ENCODE measurements at places on chromosomes 3 and 15.

DNA sequence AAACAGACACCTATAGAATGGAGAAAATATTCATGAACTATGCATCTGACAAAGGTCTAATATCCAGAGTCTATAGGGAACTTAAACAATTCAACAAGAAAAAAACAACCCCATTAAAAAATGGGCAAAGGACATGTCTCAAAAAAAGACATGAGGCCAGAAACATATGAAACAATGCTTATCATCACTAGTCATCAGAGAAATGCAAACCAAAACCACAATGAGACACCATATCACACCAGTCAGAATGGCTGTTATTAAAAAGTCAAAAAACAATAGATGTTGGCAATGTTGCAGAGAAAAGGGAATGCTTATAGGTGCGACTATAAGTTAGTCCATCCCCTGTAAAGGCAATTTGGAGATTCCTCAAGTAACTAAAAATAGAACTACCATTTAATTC, 11.4 kb upstream of the HDGFL3 start:
- no peak for DNase-seq

DNA sequence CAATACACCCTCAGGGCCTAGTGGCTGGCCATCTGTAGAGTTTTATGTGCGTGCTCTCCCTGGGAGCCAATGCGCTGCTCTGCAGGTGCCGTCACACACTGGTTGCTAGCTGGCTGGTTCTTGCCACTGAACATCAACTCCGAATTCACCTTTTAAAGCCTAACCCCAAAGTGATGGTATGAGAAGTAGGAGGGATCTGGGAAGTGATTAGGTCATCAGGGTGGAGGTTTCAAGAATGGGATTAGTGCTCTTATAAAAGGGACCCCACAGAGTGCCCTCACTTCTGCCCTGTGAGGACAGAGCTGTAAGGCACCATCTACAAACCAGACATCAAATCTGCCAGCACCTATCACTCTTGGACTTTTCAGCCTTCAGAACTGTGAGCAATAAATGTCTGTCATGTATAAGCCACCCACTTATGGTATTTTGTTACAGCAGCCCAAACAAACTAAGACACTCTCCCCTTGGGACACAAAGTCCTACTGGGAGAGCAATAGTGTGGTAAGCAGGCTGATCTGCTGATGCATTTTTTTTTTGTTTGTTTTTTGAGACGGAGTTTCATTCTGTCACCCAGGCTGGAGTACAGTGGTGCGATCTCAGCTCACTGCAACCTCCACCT, 20.3 kb downstream of the RGMA start:
- DNase-seq: no peak

DNA sequence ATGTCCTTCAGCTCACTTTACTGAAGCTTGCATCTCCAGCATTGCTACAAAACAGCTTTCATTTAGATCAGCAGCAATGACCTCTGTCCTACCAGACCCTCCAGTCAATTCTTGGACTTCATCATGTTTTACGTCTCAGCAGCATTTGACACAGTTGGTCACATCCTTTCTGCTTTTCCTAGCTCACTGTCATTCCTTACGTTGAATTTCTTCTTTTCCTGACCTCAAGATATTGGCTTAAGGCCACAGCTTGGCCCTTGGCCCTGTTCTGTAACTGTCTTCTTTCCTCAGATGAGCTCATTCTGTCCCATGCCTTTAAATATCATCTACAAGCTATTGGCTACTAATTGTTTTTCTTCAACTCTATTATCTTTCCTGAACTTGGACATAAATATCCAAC, 576.2 kb upstream of the KCNMB2 start:
- no peak for DNase-seq

DNA sequence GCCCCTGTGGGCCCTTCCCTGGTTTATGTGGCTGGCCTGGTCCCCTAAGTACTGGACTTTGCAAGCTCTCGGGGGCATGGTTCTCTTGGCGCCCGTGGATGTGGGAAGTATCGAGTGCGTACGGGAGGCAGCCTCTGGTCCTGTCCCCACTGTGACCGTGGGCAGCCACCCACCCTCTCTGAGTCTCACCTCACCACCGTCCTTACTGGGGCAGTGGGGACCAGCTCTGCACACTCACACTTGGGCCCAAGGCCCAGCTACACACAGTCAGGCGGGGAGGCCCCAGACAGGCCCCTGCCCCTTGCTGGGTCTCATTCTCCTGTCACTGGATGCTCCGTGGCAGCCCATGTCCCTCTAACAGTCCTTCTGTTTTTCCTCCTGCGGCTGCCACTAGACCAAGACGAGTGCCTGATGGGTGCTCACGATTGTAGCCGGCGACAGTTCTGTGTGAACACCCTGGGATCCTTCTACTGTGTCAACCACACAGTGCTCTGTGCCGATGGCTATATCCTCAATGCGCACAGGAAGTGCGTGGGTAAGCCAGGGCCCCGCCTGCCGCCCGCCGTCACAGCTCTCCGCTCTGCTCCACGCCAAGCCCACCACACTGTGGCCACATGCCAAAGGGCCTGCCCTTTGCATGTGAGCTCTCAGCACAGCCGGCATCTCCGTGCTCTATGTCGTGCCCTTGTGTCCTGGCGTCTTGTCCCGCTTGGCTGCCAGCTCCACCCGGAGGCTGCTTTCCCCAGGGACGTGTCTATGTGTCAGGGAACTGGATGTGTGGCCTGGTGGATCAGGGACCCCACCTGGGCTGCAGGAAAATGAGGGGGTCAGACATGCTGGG, 72.7 kb downstream of the FBLN2 start:
- DNase-seq: no peak

DNA sequence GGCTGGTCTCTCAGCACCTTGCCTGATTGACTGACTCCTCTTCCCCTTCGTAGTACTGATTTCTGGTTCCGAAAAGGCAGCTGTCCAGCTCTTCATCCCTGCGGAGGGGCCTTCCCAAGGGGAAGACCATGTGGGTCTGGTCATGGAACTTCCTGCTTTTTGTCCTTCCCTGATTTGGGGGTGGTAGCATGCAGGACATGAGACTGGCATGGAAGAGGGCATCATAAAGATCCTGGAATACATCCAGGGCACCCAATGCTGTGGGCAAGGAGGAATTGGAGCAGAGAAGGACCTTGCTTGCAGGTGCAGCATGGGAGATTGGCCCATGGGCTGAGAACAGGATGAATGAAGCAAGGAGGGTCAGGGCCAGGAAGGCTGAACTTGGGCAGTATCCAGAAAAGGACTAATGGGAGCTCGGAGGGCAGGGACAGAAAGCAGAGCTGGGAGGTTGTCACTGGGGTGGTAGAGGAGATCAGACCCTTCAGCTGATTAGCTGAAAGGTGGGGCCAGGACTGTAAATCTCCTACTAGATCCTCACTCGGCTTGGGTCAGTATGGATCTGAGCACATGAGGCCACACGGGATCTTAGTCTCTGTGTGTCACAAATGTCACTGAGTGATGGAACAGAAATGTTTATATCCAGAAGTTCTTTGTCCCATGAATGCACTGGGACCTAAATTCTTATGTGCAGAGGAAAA, 59.5 kb downstream of the AMOTL2 start:
- DNase-seq: no peak

DNA sequence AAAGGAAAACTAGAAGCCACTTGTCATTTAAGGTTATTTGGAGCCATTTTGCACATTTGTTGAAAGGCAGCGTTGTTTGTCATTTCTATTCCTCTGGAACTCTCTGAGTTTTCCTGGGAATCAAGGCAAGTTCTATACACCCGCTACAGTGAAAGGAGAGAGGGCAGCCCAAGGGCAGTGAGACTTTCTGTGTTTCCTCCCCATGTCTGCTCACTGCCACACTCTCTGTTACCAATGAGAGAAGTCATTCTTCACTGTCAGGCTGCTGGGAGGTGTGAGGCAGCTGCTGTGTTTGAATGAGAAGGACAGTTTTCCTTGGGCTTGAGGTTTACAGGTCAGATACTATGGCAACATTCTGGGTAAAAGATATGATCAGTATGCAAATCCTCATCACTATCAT, 36.0 kb downstream of the ATP13A5 start:
- no peak for DNase-seq

DNA sequence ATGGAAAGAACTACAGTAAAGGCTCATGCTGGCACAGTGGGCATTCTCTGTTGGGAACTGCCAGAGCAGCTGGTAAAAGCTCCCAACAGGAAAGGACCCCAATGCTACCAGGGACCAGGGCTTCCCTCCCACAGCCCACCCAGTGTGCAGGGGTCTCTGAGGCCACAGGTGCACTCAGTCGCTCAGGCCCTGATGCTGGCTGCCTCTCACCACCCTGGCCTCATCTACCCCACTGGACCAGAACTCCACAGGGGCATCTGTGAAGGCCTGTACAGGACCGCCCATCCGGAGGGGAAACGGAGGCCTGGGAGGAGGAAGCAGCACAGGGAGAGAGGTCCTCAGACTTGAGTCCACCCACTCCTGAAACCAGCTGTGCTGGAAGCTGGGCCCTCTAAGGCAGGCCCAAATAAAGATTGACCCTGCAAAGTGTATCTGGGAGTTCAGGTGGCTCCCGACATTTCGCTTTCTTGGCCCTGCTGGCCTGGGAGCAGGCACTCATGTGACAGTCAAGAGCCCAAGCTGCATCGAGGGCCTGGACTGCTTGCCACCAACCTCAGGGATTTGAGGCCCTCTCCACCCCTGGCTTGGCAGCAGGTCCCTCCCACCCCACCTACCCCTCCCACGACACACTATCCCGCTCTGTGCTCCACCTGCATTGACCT, 12.7 kb downstream of the KLF15 start:
- DNase-seq: no peak

GRCh38 chr15:83155942-83156341, 48.5 kb downstream of the TM6SF1 start:
- no peak for DNase-seq

DNA sequence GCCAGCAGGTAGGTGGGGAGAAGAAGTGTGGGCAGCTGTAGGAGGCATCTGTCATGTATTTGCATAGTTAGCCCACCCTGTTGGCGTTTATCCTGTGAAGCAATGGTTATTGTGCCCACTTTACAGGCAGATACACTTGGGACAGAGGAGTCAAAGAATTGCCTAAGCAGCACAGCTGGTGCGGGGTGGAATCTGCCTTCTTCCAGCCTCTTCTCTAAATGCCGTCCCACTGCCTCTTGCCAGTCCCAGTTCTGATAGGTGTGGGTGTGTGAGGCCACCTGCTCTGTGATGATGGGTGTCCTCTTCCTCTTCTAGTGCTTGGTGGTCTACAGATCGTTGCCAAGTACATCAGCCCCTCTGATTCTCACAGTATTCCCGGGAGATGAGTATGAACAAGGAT, 80.9 kb downstream of the ABHD5 start:
- no peak for DNase-seq

- DNase-seq: no peak
Measured at GRCh38 chr3:192802957-192803899, 75.9 kb upstream of the FGF12 start.

- DNase-seq: no peak
Measured at GRCh38 chr15:38069511-38070011, 135.1 kb downstream of the TMCO5A start.

- no peak for DNase-seq
Measured at GRCh38 chr15:56929933-56930332, 11.5 kb downstream of the TCF12 start.

GRCh38 chr3:42195879-42196330, 70.1 kb downstream of the CCK start:
- DNase-seq: no peak

- DNase-seq: no peak
Measured at GRCh38 chr3:138856799-138857198, 22.1 kb upstream of the PIK3CB start.

GRCh38 chr15:75030424-75030823, 7.0 kb downstream of the PPCDC start:
- DNase-seq: no peak

- no peak for DNase-seq
Measured at GRCh38 chr3:112350018-112350810, 17.3 kb downstream of the CD200 start.

GRCh38 chr3:28615971-28616370, 267.3 kb upstream of the AZI2 start:
- no peak for DNase-seq

- no peak for DNase-seq
Measured at GRCh38 chr15:89749951-89750559, 994 bp downstream of the MESP1 start.

DNA sequence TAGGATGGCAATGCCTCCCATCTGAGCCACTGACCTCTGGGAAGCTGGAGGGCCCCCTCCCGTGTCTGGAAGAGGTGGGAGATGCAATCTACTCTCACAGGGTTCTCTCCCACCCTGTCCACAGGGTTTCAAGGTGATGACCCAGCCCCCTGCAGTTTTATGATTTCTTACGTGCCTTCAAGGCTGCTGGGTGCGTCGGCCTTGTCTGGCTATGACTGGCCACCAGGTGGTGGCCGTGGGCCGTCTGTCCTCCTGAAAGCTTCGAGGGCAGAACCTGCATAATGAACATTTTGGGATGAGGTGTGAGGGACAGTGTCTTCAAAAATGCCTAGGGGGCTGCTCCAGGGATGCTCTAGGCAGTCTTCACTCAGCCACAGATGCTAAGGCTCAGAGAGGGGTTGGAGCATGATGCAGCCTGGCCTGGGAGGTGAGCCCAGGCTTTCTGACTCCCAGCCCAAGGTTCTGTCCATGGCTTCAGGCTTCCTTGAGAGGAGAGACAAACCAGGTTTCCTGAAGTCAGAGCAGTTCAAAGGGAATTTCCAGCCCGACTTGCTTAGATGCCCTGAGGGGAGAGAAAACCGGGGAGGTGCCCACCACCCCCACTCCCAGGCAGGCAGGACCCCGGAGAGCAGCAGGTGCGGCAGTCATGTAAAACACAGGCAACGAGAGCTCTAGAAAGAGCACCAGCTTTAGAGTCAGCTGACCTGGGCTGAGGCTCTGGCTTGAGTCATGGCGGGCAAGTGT, 18.7 kb downstream of the ISG20 start:
- DNase-seq: no peak

DNA sequence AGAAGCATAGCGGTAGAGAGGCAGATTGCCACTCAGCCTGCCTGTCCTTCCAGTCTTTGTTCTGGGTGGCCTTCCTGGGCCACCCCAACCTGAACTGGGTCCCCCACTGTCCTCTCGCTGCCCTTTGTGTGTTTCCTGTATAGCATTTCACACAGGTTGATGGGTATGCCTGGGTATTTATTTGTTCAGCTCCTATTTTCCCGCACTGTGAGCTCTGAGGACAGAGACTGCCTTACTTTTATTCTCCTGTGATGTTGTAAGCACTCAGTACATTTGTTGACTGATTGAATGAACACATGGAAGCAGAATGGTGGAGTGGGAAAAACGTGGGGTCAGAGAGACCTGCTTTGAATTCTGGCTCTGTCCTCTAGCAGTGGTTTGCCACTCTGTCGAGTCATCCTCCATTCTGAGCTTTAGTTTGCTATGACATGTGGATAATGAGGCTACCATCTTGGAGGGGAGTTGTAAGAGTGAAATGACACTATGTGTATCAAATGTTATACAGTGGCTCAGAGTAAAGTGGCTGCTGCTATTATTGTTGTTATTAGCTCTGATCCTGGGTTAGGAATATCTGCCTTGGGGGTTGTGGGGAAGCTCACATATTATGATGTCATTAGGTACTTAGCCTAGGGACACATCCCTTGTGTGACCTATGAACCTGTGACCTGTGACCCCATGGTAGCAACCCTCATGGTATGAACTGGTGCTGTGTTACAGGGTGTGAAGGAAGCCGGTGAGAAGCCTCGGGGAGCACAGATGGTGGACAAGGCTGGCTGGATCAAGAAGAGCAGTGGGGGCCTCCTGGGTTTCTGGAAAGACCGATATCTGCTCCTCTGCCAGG, 6.4 kb downstream of the PLEKHO2 start:
- DNase-seq: no peak

- DNase-seq: no peak
Measured at GRCh38 chr3:156677536-156677935, 3.1 kb downstream of the TIPARP start.

- peak; percentile 56 for DNase-seq
Measured at GRCh38 chr3:110576960-110577359, 494.7 kb upstream of the NECTIN3 start.

GRCh38 chr15:67601073-67601472, 58.6 kb downstream of the MAP2K5 start:
- no peak for DNase-seq

Data from H1 (cell line).